ENCODE measurements at places on chromosomes 7 and 10. TPM values are rescaled to one million over a fixed set of nuclear protein-coding genes. Genes with fewer than 3 reads are reported as not detected.

FGFR2 gene
- total RNA-seq: not detected

SPDYE2B gene
- total RNA-seq: 0.12 TPM

MBL2 gene
- not detected for total RNA-seq

SERPINE1 gene
- total RNA-seq: 1,526 TPM

GPR22 gene
- not detected for total RNA-seq

NEURL1 gene
- total RNA-seq: under 0.01 TPM

ZNF425 gene
- 4.2 TPM for total RNA-seq

OGDHL gene
- total RNA-seq: 0.12 TPM

SFTPD gene
- total RNA-seq: 0.15 TPM

GOLGA7B gene
- total RNA-seq: not detected

ITPRID1 gene
- total RNA-seq: not detected

PHKG1 gene
- 7.5 TPM for total RNA-seq

AKR1D1 gene
- total RNA-seq: not detected

SLC26A5 gene
- not detected for total RNA-seq

PRF1 gene
- total RNA-seq: not detected

MEOX2 gene
- total RNA-seq: 1.5 TPM

SYT15B gene
- not detected for total RNA-seq

DNAH11 gene
- 0.59 TPM for total RNA-seq

PCLO gene
- not detected for total RNA-seq

CPA1 gene
- 0.35 TPM for total RNA-seq

GNAI1 gene
- total RNA-seq: 35.8 TPM

SYT15 gene
- 0.59 TPM for total RNA-seq

SVIL gene
- 103 TPM for total RNA-seq

STOX1 gene
- total RNA-seq: 0.12 TPM

RPP30 gene
- total RNA-seq: 28.0 TPM

SORBS1 gene
- 0.23 TPM for total RNA-seq

APBB1IP gene
- total RNA-seq: not detected

JAZF1 gene
- total RNA-seq: 5.6 TPM

GJD4 gene
- total RNA-seq: not detected

MUC3A gene
- not detected for total RNA-seq

LIPF gene
- not detected for total RNA-seq

DPP6 gene
- not detected for total RNA-seq

EBF3 gene
- 8.8 TPM for total RNA-seq

TAS2R41 gene
- total RNA-seq: not detected

ZNF804B gene
- not detected for total RNA-seq

EFCAB10 gene
- not detected for total RNA-seq

DMBT1 gene
- under 0.01 TPM for total RNA-seq

CCL26 gene
- 1.4 TPM for total RNA-seq

Measured in smooth muscle cell of the coronary artery (primary cell).